ENCODE measurements at places on chromosomes 11 and 22.
A peak's percentile ranks its signal among the peaks of the same experiment; 100 is the strongest.

- DNase-seq = no peak
Measured at GRCh38 chr11:58734681-58735490, 3.1 kb upstream of the GLYAT start.

GRCh38 chr11:2752204-2752770 is 52.5 kb upstream of the KCNQ1OT1 start:
- no peak for DNase-seq

GRCh38 chr11:9962722-9963121 is 298.8 kb downstream of the SWAP70 start:
- DNase-seq = no peak

GRCh38 chr22:39148026-39148726 is 4.3 kb downstream of the CBX7 start:
- peak; percentile 6 for DNase-seq

DNA sequence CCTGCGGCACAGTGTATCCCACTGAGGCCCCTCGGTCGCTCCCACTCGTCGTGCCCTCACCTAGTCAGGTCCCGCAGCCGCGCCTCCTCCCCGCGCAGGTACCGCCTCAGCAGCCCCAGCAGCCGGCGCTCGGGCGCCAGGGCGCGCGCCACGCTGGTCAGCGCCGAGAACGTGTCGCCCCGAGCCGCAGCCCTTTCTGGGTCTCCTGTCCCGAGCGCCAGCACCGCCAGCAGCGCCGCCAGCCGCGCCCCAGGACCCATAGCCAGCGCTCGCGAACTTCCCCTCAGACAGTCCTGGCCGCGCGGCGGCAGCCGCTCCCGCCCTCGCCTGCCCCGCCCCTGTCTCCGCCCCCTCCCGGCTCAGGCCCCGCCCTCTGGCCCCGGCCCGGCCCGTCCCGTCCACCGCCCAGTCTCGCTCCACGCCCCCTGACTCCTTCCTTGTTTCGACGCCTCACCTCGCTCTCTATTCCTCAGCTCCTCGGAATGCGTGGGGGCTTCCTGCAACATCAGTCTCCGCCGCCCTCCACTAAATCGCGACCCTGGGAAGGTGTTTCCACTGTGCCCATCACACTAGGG is at the start of gene P4HA3:
Gene P4HA3, minus strand, starts transcription at position 289 of the 575 bp plus-strand sequence. Its CDS starts 29 bp downstream, at position 260.
- peak; percentile 37 for DNase-seq

DNA sequence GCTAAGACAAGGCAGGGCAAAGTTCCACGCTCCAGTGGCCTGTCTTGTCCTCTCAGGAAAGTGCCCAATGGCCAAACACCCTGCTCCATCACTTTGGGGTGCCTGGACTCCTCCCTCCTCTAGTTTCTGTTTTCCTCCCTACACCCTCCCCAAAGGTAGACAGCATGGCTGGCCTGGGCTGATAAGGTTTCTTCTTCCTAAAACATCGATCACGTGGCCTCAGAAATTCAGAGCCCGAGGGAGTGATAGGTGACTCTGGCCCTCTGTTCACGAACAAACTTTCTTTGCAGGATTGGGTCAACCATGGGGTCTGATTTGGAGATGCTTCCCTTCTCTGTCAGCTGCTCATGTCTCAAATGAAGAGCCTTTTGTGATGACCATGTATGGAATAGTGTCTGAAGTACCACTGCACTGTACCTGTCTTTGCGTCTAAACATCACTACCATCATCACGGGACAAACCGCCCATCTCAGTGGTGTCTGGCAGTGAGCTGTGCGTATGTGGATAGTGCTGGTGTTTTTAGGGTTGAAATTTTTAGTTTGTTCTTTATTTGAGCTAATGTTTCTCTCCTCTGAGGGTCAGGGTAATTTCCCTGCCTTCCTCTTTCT is 6.1 kb downstream of the MICAL2 start:
- no peak for DNase-seq

DNA sequence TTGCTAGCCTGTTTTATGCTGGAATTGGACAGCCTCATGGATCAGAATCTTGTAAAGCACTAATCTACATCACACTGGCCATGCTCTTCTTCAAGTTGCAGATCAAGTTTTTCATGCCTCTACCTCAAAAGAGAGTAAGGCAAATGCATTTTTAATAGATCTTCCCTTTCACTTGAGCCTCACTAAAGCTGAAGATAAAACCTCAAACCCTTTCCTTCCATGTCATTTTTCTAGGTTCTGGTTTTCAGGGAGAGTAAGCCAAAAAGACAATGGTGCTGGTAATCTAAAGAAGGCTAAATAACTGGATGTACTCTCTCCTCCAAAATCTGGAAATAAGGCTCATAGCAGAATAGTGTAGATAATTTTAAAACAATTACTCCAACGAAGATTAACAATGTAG is 28.3 kb downstream of the POU2AF1 start:
- DNase-seq = no peak

DNA sequence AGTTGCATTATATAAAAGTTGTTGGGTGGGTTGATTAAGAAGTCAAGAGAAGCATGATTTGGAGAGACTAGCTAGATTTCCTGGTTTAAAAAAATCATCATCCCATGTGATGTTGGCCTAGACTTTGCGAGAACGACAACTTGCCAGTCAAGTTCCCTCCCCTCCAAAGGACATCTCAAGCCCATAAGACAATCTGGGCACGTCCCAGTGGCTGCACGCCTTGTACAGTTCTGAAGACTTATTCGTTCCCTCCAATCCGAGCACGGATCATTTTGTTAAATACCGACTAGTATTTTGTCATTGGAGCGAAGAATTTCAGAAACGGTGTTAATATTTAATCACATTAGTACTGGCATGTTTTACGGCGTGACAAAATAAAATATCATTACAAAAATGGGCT is 8.0 kb downstream of the MN1 start:
- no peak for DNase-seq

DNA sequence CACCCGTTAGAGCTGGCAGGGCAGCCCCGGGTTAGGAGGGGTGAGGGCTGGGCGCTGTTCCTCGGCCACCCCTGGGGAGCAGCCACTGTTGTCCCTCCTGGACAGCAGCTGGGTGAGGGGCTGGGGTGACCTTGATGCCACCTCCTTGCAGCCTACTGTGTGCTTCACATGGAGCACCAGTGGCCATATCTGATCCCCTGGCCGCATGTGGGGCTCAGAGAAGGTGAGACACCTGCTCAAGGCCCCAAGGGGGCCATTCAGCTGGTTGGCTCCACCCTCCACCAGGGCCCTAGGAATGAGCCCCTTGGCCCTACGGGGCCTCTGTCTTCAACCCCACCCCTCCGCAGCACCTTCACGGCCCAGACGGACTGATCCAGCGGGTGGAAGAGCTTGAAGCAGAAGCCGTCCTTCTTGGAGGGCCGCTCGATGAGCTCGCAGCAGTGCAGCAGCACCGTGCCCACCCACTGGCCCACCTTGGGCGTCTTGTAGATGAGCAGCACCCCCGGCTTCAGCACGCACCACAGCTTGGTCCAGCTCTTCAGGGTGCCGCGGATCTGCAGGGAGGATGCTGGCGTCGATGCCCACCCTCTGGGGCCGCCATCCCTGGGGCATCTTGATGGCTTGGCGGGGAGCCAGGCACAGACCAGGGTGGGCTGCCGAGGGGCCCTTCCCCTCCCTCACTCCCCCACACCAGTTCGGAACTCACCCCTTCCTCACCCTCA is 44.9 kb downstream of the OSBPL5 start:
- no peak for DNase-seq

DNA sequence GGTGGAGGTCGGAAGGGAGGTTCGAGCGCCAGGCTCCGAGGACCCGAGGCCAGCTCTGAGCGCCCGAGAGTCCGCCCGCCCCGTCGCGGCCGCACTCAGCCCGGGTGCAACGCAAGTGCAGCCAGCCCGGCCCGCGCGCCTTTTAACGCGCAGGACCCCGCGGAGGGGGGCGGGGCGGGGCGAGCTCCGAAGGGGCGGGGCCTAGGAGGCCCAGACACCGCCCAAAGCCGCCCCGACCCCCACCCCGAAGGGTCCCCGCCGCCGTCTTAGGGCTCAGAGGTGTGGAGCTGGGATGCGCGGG is at the start of gene PHOX2A:
Gene PHOX2A, minus strand, starts transcription at position 117 of the 301 bp plus-strand sequence. CDS start 172 bp downstream, outside the sequence.
- no peak for DNase-seq

DNA sequence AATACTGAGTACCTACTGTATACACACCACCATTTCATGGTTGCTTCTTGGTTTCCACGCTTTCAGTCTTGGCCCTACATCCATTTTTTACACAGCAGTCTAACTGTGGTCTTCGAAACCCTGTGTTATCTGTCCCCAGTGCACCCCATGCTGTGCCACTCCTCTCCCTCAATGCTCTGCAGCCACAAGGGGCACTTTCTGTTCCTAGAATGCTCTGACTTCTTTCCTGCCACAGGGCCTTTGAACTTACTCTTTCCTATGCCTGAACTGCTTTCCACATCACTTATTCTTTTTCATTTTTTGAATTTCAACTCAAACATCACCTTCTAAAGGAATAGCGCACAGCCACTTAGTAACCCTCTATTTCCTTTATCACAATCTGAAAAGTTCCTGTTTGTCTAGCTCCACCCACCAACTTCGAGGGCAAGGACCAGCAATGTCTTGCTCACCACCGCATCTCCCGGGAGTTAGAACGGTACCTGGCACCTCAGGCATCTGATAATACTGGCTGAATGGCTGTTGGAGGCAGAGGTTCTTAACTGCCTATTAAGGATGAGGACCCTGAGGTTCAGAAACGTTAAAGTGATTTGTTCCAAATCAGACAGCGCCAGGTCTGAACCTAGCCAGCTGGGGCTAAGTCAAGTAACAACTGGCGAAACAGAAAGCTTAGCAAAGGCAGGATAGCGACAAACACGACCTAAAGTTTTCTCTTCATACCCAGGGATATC is 568 bp downstream of the ALG8 start:
- DNase-seq = no peak

- DNase-seq = no peak
Measured at GRCh38 chr11:76391021-76391420, 9.9 kb downstream of the GVQW3 start.

GRCh38 chr11:88206751-88207150 is 31.5 kb upstream of the RAB38 start:
- no peak for DNase-seq
